ENCODE measurements at places on chromosomes 2 and 18.

DNA sequence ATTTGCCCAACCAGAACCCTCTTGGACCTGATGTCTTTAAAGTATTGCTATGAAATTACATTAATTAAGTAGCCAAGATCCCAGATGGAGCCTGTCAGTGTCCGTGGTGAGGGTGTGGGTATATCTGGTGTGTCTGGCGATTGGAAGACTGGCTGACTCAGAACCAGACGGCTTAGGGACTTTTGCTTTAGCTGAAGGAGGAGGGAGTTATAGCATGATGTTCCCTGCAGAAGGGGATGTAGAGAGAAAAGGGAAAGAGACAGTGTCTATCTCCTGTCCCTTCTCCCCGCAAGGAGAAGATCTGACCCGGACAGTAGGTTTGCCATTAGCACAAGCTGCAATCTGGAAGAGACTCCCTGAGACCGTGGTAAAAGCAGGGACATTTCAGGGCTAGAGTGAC lies 60.6 kb downstream of the POU3F3 start:
- DNase-seq, result no peak

GRCh38 chr18:75846321-75846720 lies 418.8 kb upstream of the SMIM21 start:
- DNase-seq, result no peak

- no peak for DNase-seq
Observed at GRCh38 chr2:138500592-138501424, 762 bp upstream of the SPOPL start.

GRCh38 chr2:32284321-32284720 lies 6.6 kb downstream of the YIPF4 start:
- DNase-seq, result no peak

DNA sequence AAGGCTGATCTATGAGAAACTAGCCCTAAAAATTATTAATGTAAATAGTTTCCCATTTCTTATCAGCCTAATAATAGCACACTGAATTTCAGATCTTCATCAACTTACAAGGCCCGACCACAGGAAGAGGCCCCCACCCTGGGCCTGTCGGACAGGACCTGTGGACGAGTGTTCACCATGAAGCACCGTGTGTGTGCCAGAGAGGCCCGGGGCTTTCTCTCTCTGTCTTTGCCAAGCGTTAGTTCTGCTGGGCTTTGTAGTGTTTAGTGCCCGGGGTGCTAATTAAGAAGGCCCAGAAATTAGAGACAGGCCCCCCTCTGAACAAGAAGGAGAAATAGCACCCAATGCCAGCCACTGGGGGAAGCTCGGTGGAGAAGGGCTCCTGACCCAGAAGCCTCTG lies 265.7 kb downstream of the TWIST2 start:
- no peak for DNase-seq

GRCh38 chr2:111039628-111040383 lies 80.9 kb upstream of the BCL2L11 start:
- no peak for DNase-seq

GRCh38 chr2:50723286-50723938 lies 308.5 kb downstream of the NRXN1 start:
- no peak for DNase-seq

GRCh38 chr2:72539071-72539552 lies 286.7 kb downstream of the EXOC6B start:
- DNase-seq, result no peak

- DNase-seq, result no peak
Observed at GRCh38 chr2:207531032-207531952, 1.5 kb downstream of the CREB1 start.

- DNase-seq, result no peak
Observed at GRCh38 chr2:53545604-53546003, 222.0 kb upstream of the CHAC2 start.

- DNase-seq, result no peak
Observed at GRCh38 chr18:79305911-79306310, 89.8 kb upstream of the NFATC1 start.

DNA sequence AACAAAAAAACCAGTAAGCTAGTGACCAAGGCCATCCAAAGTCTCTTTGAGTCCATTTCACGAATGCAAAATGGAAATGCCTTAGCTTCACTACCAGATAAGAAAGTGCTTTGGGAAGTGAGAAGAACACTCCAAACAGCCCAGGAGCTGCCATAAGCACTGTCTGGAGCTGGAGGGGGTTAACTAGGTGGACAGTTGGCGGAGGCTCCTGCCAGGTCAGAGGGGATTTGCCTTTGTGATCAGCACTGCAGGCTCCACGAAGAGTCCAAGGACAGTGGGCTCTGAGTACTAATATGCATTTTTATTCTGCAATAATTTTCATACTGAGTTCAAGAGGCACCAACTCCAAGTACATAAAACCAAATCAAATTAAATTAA lies 233.3 kb upstream of the SMAD2 start:
- DNase-seq, result no peak
